Naive thymus-derived CD8-positive, alpha-beta T cell (primary cell): ENCODE measurements at places on chromosomes 5 and 9. TPM values are rescaled to one million over a fixed set of nuclear protein-coding genes. Genes with fewer than 3 reads are reported as not detected.
A peak's percentile ranks its signal among the peaks of the same experiment; 100 is the strongest.

DNA sequence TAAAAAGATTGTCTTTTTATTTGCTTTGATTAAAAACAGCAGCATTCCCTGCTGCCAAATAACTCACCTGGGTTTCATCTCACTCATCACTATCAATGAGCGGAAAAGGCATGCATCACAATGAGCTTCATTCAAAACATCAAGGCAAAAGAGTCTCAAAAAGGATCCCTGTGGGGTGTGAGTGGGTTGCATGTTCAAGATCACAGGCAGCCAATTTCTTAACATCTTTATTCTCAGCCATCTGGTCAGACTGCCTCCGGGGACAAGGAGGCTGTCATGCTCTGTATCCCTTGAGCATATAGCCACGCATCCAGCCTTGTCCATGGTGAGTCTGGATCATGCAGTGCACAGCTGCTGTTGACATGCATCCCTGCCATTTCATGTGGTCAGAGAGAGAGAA is 117.1 kb downstream of the ICE1 start:
- H3K4me3 ChIP-seq, result no peak overlapping the region
- no peaks in the 10 kb centered on the region for H3K4me1 ChIP-seq
- H3K27me3 ChIP-seq, result peaks cover 3% of the 10 kb centered on the region
- no peak overlapping the region for H3K27ac ChIP-seq
- H3K36me3 ChIP-seq, result no peaks in the 10 kb centered on the region

GRCh38 chr9:129500161-129500862 is 120.6 kb downstream of the C9orf50 start:
- H3K36me3 ChIP-seq, result no peaks in the 10 kb centered on the region
- DNase-seq, result no peak
- H3K27ac ChIP-seq, result peak overlapping the region; percentile 67
- H3K27me3 ChIP-seq, result no peaks in the 10 kb centered on the region
- no peak overlapping the region for H3K4me3 ChIP-seq

DNA sequence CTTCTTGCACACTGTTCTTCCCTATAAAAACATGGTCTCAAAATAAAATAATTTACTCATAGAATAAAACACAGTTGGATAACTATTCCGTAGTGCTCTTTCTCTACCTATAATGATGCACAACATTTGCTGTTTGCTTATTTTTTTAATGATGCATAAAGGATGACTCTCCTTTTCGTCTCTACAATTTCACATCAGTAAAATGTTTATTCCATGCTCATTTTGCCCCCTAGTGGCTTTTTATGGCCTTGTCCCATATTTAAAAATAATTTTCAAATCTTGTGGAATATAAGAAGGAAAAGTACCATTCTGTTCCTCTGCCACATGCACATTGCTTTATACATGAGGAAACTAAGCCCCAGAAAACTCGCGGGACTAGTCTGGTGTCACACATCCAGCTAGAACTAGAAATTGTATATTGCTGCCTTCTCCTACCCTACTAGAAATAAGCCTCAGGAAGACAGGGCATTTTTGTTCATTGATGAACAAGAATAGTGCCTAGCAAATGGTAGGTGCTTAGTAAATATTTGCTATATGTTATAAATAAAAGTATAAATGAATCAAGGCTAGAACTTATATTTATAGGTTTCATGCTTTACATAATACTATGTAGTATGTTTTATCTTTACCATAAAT is 12.7 kb downstream of the KCTD16 start:
- H3K27ac ChIP-seq, result no peak overlapping the region
- no peaks in the 10 kb centered on the region for H3K27me3 ChIP-seq
- peaks cover 40% of the 10 kb centered on the region for H3K4me1 ChIP-seq
- H3K36me3 ChIP-seq, result no peaks in the 10 kb centered on the region
- no peak overlapping the region for H3K4me3 ChIP-seq

The SLC6A7 gene
- not detected for total RNA-seq

The CDKN2A gene
- total RNA-seq, result 0.94 TPM

The GHR gene
- total RNA-seq, result not detected

The PAEP gene
- not detected for total RNA-seq
